ENCODE measurements at places on chromosomes 11 and 22.

- no peak for DNase-seq
Observed at GRCh38 chr11:64224151-64224890, 1.7 kb downstream of the TRPT1 start.

- DNase-seq = no peak
Observed at GRCh38 chr22:22199634-22200033, 45.0 kb upstream of the VPREB1 start.

DNA sequence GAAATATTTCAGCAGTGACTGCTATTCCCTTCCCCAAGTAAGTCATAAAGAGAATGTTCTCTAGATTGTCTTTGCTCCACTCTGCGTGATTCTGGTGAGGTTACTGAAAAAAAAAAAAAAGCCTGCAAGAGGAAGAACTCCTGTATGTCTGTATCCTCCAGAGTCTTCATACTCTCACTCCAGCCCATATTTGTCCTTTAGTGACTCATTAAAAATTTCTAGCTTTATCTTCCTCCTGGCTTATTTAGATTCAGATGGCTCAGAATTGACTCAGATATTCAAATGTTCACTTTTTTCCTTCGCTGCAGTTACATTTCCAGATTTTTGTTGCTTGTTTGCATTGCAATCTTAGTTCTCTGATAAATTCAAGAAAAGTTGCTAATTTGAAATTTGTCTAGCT lies 76.3 kb upstream of the CNTN5 start:
- DNase-seq = no peak

- no peak for DNase-seq
Observed at GRCh38 chr11:10594407-10594806, 25.9 kb upstream of the LYVE1 start.

- no peak for DNase-seq
Observed at GRCh38 chr22:48738204-48738980, 1089.3 kb downstream of the BRD1 start.

- no peak for DNase-seq
Observed at GRCh38 chr22:42307806-42308563, 37.5 kb upstream of the TCF20 start.

DNA sequence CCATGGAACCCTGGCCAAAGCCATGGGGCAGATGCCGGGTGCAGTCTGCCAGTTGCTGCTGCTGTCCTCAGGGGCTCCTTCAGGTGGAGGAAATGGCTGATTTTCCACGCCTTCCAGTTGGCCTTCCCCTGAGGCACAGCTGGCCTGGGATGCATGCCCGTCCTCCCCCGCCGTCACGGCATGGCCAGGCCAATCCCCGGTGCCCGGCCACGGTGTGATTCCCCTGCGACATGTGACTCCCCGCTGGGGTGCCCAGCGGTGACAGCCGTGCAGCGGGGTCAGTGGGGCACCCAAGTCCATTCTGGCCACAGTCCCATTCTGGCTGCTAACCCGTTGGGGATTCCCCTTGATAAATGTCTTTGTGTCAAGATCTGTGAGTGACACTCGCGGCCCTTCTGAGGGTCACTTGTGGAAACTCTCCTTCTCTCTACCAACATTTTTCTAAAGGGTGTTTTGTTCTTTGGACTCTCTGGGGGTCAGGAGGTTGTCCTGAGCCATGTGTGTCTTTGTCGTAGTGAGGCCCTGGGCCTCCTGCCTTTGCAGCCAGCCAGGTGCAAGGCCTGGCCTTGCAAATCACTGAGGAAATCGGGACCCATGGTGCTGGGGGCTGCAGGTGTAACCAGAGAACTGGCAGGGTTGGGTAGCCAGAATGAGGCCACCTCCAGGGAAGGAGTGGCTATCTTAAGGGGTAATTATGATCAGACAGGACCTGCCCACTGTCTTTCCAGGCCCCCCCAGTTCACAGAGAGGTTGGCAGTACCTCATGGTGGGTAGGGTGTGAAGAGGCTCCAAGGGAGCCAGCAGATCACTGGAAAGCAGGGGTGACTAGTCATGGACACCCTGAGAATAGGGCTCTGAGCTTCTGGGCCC lies 37.1 kb downstream of the KCNQ1OT1 start:
- DNase-seq = no peak

DNA sequence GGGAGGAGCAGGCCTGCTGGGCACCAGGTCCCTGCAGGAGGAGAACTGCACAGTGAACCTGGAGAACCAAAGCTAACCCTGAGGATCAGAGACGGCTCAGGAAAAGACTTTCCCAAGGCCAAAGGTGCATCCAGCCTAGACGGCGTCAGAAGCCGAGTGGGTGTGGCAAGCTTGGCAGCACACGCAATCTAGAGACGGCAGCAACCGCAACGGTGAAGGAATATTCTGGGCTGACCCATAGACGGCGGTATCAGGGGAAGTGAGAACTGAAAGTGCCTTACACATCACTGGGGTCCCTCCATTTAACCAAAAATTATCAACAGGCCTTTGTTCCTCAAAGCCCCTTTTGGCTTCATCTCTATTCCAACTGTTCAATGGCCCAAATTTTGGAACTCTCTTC lies 26.2 kb downstream of the SPATA19 start:
- DNase-seq = no peak

- DNase-seq = no peak
Observed at GRCh38 chr22:42368379-42369249, 63.6 kb downstream of the NFAM1 start.

DNA sequence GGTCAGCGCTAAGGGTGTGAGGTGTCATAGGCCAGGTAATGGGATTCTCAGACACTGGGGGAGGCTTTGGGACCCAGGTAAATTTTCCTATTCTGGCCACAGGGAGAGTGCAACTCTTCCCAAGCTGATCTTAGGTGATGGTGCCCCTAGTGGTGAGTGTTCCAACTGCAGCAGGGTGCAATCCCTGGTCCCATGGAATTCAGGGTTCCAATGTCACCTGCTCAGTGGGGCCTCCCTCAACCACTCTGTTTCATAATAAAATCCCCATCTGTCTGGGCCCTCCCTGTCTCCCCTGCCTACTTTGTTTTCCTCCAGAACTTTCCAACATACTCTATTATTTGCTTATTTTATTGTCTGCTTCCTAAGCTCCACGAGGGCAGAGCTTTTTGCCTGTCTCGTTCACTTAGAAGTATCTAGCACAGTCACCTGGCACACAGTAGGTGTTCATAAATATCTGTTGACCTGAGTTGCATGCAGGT lies 2.9 kb upstream of the SGSM1 start:
- no peak for DNase-seq

- DNase-seq = no peak
Observed at GRCh38 chr22:25101501-25101900, 98.2 kb upstream of the CRYBB3 start.

- no peak for DNase-seq
Observed at GRCh38 chr11:1557904-1558774, 13.9 kb downstream of the DUSP8 start.

DNA sequence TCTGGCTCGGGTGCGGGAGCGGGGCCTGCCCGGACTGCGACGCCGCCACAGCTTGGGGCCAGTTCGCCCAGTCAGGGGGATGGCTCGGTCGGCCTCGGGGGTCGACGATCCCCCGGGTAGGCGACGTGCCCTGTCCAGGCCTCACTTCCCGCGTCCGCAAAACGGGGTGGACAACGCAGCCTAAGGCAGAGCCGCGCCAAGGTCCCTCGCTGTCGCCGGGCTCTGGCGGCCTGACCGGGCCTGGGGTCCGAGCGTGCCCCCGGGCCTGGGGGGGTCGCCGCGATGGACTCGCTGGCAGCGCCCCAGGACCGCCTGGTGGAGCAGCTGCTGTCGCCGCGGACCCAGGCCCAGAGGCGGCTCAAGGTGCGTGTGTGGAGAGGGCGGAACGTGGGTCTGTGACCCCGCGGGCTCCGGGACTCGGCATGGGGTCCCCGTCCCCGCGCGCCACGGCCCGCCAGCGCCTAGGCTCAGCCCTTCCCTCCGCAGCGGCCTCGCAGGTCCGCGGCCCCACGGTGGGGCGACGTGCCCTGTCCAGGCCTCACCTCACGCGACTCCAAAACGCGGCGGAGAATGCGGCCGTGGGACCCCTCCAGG lies 4.2 kb downstream of the SEPTIN5 start:
- no peak for DNase-seq

DNA sequence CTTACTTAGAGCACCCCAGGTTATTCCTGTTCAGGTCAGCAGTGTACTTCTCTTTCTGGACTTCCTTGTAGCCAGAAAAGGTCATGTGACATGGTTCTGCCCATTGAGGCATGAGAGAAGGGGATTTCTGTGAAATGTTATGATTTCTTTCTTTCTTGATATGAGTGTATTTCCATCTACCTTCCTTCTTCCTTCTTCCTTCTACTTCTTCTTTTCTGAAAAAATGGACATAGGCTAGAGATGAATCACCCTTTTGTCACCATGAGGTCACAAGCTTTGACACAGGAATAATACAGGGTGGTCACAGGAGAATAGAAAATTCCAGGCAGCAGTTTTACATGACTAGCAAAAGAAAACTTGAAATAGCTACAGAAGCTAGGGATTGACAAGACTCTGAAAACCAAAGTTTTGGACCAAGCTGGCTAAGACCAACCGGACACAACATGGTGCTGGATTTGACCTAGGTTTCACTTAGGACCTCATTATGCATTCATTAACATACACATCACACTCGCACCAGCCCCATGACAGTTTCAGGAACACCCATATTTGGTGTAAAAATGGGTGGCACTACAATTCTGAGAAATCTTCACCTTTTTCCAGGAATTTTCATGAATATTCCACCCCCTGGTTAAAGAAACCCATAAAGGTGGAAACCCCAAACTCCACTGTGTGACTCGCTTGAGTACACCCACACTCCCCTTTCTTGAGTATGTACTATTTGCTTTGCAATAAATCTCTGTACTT lies 21.2 kb upstream of the MAP6 start:
- no peak for DNase-seq

DNA sequence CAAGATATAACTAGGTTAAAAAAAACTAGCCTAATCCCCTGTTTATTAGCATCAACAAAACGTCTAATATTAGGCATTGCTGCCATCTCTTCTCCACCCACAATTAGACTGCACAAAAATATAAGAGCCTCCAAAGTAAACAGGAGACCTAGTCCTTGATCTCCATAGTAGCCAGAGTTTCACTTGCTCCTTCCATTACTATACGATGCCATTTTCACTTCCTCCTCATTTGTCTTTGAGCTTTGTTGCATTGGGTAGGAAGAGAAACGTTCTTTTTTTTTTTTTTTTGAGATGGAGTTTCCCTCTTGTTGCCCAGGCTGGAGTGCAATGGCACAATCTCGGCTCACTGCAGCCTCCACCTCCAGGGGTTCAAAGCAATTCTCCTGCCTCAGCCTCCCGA lies 42.3 kb upstream of the RDX start:
- no peak for DNase-seq

- DNase-seq = no peak
Observed at GRCh38 chr22:32323513-32324164, 34.0 kb upstream of the RFPL3 start.

DNA sequence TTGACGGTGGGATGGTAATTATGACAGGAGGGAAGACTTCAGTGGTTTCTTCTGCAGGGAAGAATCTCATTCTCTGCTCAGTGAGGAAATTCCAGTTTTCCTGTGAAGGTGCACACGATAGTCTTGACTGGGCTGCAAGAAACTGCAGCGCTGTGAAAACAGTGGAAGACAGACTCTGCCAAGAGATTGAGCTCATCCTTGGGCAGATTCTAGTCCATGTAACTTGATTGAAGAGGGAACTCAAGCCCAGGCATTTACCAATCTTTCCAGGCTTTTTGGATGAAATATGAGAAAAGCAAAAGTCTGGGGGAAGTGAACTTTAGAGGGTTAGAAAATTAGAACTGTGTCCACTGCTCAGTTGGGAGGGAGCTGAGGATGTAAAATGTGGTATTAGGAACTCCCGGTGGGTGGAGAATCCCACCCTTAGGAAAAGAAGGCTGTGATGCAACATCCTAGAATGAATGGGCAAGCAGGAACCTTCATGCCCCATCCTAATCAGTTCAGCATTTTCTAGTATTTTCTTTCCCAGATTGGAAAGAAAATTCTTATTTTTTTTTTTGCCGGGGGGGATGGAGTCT lies 212.6 kb downstream of the DBX1 start:
- no peak for DNase-seq

- DNase-seq = no peak
Observed at GRCh38 chr11:6365659-6366058, 24.6 kb upstream of the SMPD1 start.

GRCh38 chr11:90426442-90426841 lies 203.6 kb upstream of the CHORDC1 start:
- DNase-seq = no peak

GRCh38 chr22:43297270-43298061 lies 45.7 kb downstream of the SCUBE1 start:
- DNase-seq = no peak

DNA sequence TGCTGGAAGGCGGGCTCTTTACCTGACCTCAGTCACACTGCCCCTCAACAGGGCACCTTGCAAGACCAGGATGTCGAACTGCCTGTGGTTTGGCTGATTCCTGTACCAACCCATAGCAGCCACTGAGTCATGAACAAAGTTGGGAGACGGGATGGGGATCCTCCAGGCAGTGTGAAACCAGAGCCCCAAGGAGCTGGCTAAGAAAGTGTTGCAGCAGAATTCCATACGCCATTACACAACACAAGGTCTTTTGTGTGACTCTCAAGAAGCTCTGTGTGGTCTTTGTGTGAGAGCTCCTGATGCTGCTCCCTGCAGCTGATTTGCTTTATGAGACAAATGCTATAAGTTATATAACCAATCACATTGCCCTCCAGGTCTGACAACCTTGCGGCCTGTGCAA lies 617.7 kb downstream of the OPCML start:
- DNase-seq = no peak

- DNase-seq = no peak
Observed at GRCh38 chr11:121688860-121689614, 236.3 kb upstream of the SORL1-AS1 start.

DNA sequence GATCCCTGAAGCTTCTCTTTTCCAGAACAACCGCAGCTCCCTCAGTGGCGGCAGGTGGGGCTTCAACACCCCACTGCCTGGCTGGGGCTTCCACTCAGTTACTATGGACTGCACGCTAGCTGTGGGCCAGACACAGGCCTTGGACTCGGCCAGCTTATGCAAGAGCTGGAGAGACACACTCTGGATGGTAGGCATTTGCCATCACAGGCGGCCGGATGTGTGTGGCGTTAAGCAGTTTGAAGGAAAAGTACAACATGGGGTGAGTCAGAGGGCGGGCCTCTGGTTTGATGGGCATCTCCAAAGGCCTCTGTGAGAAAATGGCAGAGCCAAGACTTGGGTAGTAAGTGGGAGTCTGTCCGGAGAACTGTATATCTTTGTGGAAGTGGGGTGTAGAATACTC lies 17.6 kb downstream of the KCNJ4 start:
- no peak for DNase-seq

GRCh38 chr22:24330636-24331035 lies 60.0 kb downstream of the SPECC1L start:
- no peak for DNase-seq

GRCh38 chr11:114308689-114309089 lies 12.5 kb downstream of the NNMT start:
- DNase-seq = no peak

All from non-pigmented ciliary epithelial cell (primary cell).